ENCODE measurements at places on chromosomes 7 and 10.

DNA sequence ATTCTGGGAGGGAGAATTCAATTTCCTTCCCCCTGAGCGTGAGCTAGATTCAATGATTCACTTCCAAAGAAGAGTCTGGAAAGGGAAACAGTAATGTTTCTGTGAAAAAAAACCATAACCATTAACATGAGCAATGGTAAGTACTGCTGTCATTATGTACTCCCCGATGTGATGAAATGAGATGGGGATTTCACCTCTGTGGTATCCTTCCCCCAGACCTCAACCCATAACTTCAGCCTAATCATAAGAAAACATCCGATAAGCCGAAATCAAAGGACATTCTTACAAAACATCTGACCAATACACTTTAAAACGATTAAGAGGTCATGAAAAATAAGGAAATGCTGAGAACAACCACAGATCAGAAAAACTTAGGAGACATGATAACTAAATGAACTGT, 27.2 kb downstream of the EZH2 start:
- DNase-seq, result peak; percentile 99

GRCh38 chr10:80272793-80273522, 16.5 kb downstream of the MAT1A start:
- peak; percentile 17 for DNase-seq

- no peak for DNase-seq
Observed at GRCh38 chr7:36188266-36188665, 35.2 kb downstream of the EEPD1 start.

GRCh38 chr10:127880557-127880956, 12.2 kb downstream of the CLRN3 start:
- DNase-seq, result no peak

GRCh38 chr10:83373671-83374070, 765.6 kb upstream of the GHITM start:
- DNase-seq, result peak; percentile 95

- no peak for DNase-seq
Observed at GRCh38 chr10:33945051-33945450, 610.6 kb upstream of the NRP1 start.

GRCh38 chr10:11416974-11417373, 194.5 kb downstream of the USP6NL start:
- no peak for DNase-seq

DNA sequence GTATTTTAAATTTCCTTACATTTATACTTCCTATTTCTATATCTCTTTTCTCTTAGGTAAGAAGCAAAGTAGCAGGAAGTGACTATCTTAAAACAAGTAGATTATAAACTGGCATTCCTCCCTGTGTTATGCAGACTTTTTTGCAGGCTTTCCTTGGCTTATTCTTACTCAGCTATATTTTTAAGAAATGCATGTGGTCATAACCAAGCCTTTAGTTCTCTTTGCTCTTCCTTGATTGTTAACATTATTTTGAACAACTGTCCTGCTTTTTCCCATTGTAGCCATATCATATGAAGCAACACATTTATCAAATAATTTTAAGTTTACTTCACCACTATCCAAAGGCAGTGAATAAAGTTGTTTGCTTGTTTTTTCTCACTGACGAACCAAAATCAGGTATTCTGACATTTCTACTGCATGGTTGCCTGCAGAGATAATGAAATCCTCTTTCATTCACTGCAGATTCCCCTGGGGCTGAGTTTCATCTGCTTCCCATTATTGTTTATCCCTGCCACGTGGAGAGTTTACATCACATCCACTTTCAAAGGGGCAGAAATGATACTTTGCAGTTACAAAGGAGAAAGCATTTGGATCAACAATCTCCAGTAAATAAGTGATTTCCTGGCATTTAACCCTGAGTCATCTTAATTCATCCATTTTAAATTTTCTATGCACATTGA, 389.9 kb upstream of the SEMA3C start:
- DNase-seq, result no peak

- no peak for DNase-seq
Observed at GRCh38 chr10:129969911-129970464, 5.9 kb upstream of the EBF3 start.

GRCh38 chr10:72226418-72227027, 10.4 kb upstream of the ASCC1 start:
- DNase-seq, result no peak

- no peak for DNase-seq
Observed at GRCh38 chr7:41771717-41772116, 68.8 kb upstream of the INHBA start.

GRCh38 chr10:129586898-129587443, 119.9 kb downstream of the MGMT start:
- DNase-seq, result peak; percentile 4

DNA sequence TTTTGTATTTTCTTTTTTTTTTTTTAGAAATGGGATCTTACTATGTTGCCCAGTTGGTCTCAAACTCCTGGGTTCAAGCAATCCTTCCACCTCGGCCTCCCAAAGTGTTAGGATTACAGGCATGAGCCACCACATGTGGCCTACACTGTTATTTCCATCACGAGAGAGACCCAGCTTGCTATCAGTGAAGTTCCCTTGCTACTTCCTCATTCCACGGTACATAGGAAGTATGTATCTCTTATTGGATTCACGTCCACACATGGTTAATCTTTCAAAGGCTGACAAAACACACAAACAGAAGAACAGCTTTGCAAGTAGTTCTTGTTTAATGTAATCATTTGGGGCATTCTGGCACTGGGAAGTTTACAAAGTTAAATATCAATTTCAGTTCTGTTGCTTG, 50.9 kb downstream of the DCLRE1A start:
- no peak for DNase-seq
